ENCODE measurements at places on chromosomes 3 and 15. TPM values are rescaled to one million over a fixed set of nuclear protein-coding genes. Genes with fewer than 3 reads are reported as not detected.

STOML1 gene
- 12.0 TPM for total RNA-seq

NEK10 gene
- total RNA-seq, result 1.1 TPM

HEG1 gene
- total RNA-seq, result 10.3 TPM

RAD51 gene
- 6.1 TPM for total RNA-seq

REC114 gene
- total RNA-seq, result not detected

GJD2 gene
- not detected for total RNA-seq

PLCH1 gene
- 0.12 TPM for total RNA-seq

P2RY12 gene
- total RNA-seq, result not detected

SERPINI2 gene
- total RNA-seq, result not detected

C3orf20 gene
- not detected for total RNA-seq

OXTR gene
- total RNA-seq, result 0.63 TPM

SLCO3A1 gene
- 11.9 TPM for total RNA-seq

TRH gene
- total RNA-seq, result not detected

TRIM42 gene
- total RNA-seq, result not detected

GPR149 gene
- total RNA-seq, result not detected

RYR3 gene
- total RNA-seq, result not detected

KCNAB1 gene
- 0.44 TPM for total RNA-seq

Data from MCF 10A (cell line).